ENCODE measurements at places on chromosomes 3 and 15.

- peak; percentile 15 for DNase-seq
These were observed 78.5 kb upstream of the ROBO1 start for GRCh38 chr3:79846148-79846933.

- DNase-seq: no peak
These were observed 29.1 kb downstream of the SLC6A6 start for GRCh38 chr3:14431452-14431916.

- DNase-seq: no peak
These were observed 1.2 kb upstream of the STT3B start for GRCh38 chr3:31531452-31531991.

DNA sequence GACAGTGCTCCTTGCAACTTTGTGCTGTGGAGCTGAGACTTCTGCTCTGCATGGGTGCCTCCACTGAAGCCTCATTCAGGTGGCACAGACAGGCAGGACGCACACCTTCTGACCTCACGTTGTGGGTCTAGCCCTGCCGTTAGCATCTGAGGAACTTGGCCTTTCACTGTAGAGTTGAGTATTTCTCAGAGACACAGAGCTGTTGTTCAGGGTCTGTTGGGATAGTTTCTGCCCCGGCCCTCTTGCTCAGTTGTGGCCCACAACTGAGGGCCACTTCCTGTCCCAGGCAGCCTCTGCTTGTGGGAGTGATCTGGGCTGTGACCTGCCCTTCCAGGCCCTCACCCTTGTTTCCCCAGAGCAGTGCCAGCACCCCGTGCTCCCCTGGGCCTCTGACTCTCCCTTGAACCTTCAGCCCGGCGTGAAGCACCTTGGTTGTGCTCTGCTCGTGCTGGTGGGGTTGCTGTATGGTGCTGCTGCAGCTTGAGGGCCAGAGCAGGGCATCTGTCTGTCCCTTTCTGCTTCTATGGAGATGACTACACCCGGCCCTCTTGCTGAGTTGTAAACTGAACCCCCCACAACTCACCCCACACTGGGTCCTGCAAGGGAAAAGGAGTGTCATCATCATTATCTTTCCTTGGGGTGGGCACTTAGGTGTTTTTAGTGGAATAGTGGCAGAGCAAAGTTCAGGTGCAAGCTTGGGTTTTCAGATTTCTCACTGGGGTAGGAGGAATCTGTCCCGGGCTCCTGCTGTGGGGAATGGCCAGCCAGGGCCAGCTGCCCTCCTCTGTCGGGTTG, 11.7 kb downstream of the BAHD1 start:
- no peak for DNase-seq

DNA sequence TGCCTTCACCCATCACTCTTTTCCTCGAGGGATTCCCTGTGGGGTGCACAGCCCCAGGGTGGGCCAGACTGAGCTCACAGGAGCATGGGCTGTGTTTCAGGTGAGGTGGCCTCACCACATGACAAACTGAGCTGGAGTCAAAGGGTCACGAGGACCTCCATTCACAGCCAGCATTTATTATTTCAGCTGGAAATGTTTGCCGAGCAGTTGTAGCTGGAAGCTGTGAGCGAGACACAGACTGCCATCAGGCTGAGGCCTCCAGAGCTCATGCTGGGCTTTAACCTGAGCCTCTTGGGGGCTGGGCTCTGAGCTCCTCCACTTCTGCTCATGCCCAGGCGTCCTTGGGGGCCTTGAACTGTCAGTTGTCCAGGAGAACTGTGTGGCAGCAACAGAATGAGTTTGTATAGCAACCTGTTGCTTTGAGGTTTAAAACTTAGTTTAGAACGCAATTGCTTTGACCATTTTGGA, 57.5 kb downstream of the FLNB start:
- DNase-seq: no peak

DNA sequence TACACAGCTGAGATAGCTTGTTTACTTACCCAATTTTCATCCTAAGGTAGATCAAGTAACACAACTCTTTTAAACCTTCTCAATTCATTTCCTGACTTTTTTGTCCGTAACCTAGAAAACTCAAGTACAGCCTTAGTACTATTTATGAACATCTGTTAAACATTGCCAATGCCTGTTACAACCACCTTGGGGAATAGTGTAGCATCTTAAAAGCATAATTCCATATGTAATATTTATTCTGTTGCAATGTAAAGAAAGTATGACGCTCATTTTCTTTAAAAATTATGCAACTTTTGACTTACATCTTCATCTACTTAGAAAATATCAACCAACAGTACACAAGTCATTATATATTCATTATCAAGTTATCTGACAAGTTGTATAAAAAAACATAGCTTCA, 54.6 kb downstream of the SUCLG2 start:
- DNase-seq: no peak

- DNase-seq: no peak
These were observed 25.7 kb downstream of the FSTL1 start for GRCh38 chr3:120424976-120425570.

All from iPS DF 19.7 (cell line).